Stimulated activated CD4-positive, alpha-beta T cell treated with anti-CD3 and anti-CD28 coated beads, Interleukin-4, amount 100 ng/mL, for 4 hours (primary cell): ENCODE measurements at places on chromosomes 5 and 9.

GRCh38 chr5:169009123-169009522 is 291.8 kb downstream of the SLIT3 start:
- no peak for DNase-seq

- DNase-seq: no peak
These were observed 39.9 kb upstream of the APC start for GRCh38 chr5:112697833-112698232.

DNA sequence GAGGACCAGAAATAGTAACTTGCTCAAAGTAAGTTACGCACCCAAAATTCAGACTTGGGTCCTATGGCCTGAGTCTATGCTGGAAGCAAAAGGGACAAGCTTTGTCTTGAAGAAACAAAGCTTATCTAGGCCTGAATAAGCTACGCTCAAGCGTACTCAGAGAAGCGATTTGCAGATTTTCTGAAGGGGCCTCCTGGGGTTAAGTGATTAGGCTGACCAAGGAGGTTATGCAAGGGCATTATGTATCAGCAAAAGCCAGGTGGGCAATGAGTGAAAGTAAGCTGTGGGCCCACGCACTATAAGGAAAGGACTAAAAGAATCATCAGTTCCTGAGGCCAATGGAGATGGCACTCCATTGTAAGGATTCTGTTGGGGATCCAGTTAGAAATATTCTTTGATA is 122.1 kb downstream of the SNX18 start:
- DNase-seq: no peak

GRCh38 chr5:32712481-32713360 is 1.6 kb downstream of the NPR3 start:
- no peak for DNase-seq

DNA sequence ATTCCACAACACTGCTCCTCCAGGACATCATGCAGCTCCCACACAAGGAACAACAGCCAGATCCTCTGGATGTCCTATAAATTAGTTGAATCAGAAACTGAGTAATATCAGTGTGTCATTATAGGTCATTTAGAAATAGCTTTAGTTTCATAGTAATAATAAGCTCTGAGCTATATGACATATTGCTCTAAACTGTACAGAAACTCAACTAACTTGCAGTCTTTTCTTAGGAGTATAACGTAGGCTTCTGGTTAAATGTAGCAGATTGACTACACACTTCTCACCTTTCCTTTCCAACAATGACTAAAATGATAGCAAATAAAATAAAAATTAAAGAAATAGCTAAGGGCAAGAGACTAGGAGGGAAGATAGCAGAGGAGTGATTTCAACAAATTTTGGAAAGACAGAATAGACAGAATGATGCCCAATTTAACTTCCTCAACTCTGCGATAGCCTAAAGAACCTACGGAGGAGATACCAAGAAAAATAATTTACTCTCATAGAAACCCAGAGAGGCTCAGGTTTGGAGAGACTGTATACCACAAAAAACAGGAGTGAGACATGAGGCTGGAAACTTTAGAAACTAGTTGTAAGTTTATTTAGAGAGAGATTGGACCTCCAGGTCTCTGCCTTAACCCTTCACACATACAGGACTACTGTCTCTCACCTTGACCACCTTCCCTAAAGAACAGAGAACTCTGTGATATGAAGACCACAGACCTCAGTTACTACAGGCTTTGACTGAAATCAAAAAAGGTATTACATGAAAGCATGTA is 193.7 kb downstream of the TSSK1B start:
- DNase-seq: no peak
